ENCODE measurements at places on chromosomes 12 and 14.

- no peak for DNase-seq
These were observed 9.7 kb downstream of the DNM1L start for GRCh38 chr12:32688786-32689185.

DNA sequence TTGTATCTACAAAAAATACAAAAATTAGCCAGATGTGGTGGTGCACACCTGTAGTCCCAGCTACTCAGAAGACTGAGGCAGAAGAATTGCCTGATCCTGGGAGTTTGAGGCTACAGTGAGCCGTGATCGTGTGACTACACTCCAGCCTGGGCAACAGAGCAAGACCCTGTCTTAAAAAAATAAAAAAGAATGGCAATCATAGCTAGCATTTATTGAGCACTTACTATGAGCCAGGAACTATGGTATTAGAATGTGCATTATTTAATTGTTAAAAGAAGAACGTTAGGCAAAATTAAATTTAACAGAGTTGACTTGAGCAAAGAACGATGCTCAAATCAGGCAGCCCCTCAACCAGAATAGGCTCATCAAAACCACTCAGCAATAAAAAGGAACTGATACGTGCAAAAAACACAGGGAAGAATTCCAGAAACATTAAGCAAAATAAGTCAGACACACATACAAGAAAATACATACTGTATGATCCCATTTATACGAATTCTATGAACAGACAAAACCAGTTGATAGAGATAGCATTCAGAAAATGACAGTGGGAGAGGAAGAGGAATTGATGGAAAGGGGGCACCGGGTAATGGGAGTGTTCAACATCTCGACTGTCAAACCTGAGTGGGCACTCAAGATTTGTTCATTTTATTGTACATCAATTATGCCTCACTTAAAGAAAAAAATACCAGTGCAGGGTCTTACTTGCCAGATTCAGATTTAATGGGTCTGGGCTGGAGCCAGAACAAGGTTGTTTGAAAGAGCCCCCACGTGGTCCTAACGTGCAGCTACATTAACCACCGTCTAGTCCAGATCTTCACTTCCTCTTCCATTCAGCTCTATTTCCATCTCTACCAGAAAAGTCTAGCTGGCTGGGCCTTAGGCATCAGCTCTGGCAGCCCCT is 8.0 kb downstream of the SCNN1A start:
- no peak for DNase-seq

DNA sequence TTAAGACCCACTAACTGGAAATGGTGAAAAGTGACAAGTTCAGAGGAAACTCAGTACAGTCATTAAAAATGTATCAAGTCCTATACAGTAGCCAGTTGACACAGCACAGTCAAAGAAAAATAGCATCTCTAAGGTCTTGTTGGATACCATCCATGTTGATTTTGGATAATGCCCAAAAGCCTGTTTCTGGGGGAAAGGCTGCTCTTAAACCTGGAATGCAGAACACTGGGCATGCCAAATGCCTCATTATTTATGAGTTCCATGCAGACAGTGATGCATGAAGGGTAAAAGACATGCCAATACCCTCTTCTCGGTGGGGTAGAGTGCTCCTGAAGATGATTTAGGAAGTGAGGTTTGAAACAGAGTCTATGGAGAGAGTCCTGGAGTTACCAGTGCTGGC is 29.6 kb downstream of the KCNK13 start:
- no peak for DNase-seq

GRCh38 chr12:92028441-92028709 is 117.3 kb downstream of the BTG1 start:
- no peak for DNase-seq

DNA sequence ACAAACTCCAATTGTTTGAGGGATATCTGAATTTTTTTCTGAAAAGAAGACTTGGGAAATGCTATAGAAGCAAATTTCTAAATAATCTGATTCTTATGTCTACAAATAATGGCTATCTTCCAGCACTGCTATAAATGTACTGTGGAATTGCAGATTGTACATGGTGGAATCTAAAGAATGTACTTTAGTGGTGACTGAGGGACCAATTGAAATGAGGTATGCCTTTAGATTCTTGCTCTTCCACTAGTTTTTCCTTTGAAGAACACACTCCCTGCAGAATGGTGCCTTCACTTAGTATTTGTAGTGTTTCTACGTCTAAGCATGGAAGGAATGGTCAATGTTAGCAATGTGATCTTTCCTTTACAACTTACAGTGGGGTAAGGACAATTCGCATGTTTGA is 11.7 kb upstream of the PRB4 start:
- no peak for DNase-seq

GRCh38 chr12:55982319-55982936 is 8.6 kb downstream of the RAB5B start:
- no peak for DNase-seq

- DNase-seq: no peak
These were observed 140.7 kb upstream of the CCDC198 start for GRCh38 chr14:57634335-57634734.

- no peak for DNase-seq
These were observed 2.0 kb upstream of the OAS3 start for GRCh38 chr12:112936264-112936663.

GRCh38 chr12:32585680-32586079 is 93.4 kb upstream of the DNM1L start:
- DNase-seq: no peak

GRCh38 chr12:115062741-115063140 is 378.8 kb upstream of the TBX3 start:
- DNase-seq: no peak

- DNase-seq: no peak
These were observed 134.6 kb downstream of the PTPRR start for GRCh38 chr12:70785896-70786295.

GRCh38 chr12:47223031-47223847 is 143.5 kb upstream of the AMIGO2 start:
- DNase-seq: no peak

DNA sequence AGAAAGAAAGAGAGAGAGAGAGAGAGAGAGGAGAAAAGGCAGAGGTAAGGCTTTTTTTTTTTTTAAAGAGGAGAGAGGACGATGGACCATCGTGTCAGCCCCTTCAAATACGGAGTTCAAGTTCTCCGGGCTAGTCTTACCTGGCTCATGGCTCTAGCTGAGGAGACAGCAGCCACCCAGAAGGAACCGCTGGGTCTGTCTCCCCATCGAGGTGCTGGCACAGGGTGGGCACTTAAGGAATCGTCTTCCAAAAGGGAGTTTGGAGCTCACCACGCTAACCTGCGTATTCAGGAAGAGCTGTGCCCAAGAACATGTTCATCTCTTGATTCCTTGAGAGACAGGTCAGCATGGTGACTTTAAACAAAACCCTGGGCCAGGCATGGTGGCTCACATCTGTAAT is 102.7 kb downstream of the SETD3 start:
- no peak for DNase-seq

GRCh38 chr12:24688601-24689000 is 260.3 kb downstream of the BCAT1 start:
- no peak for DNase-seq

Data from HCT116 (cell line).